ENCODE measurements at places on chromosomes 7 and 10.

DNA sequence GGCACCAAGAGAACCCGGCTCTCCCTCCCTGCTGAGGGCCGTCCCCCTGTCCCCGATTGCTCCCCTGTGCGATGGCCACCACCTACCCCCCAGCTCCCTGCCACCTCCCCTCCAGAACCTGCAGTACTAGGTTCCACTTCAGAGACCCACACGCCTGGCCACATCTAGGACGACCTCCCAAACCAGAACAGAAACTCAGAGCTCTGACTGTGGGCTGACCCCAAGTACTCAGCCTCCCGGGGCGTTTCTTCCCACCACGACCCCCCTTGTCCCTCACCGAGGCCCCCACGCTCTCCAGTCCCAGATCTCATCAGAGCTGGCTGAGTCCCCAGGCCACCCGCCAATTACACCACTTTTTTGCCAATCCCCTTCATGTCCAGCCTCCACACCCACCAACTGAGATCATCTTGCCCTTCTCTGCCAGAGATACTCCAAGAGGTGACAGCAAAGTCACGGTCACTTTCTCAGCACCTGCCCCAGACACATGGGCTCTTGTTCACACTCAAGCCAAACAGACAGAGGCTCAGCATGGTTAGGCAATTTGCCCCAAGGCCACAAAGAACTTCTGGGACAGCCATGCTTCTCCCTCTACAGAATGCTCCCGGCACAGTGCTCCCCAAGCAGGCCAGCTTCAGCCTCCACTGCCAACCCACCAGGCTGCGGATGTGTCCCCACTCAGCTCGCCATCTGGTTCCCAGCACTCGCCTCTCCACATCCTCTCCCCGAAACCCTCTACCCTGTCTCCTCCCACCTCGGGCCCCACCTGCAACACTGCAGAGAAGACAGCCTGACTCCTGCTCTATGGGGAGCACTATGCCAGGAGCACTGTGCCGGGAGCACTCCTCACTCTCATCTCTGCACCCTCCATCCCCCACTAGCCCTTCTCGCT, 4.7 kb downstream of the TMEM120A start:
- DNase-seq = no peak

DNA sequence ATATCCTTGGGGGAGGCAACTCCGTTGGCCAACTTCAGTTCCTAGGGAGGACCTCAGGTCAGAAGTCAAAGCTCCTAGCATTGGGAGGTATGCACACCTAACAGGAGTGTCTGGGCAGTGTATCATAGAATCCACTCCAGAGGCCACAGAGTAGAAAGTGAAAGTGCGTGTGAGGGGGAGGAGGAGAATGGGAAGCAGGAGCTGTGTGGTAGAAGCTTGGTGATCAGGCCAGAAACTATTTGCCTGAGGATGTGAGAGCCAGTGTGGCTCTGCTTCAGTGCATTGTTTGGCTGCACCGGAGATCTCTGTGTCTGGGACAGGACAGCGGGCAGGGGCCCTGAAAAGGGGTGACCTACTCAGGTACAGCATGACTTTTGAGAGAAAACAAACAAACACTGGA, 557.4 kb upstream of the VSTM2A start:
- DNase-seq = no peak

DNA sequence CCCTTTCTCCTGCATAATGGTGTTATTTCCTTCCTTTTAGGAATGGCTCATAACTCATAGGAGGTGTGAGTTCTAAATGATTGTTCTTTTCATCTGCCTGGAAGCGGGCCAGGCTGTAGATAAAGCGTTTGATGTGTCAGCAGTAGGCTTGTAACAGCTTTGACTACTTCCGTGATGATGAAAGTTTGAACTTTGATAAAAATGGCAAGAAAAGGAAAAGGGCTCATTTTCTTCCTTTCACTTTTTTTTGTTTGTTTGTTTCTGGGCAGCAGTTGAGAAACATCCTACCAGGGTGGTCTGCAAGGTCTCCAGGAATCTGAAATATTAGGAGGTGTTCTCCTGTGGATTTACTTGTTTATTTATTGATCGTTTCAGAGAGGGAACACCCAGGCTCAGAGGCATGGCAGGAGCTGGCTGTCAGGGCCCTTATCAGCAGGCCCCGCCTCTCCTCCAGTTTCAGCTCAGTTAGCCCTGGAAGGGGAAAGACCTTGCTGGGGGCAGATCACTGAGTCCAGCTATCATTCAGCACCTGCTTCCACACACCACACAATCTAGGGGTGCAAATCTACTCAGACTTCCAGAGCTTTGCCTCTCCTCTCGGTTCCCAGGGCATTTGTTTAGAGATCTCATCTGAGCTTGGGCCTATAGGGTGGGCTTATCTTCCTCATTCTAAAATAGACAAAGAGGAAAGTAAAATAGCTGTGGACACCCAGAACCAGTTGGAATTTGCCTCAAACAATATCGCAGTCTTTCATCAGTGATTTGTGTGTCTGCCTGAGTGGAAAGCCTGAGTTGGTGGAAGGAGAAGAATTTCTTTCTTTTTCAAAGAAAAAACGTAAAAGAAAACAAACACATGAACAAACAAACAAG, 130.9 kb downstream of the BMPER start:
- no peak for DNase-seq

- DNase-seq = no peak
Measured at GRCh38 chr10:129330211-129330610, 136.8 kb upstream of the MGMT start.

DNA sequence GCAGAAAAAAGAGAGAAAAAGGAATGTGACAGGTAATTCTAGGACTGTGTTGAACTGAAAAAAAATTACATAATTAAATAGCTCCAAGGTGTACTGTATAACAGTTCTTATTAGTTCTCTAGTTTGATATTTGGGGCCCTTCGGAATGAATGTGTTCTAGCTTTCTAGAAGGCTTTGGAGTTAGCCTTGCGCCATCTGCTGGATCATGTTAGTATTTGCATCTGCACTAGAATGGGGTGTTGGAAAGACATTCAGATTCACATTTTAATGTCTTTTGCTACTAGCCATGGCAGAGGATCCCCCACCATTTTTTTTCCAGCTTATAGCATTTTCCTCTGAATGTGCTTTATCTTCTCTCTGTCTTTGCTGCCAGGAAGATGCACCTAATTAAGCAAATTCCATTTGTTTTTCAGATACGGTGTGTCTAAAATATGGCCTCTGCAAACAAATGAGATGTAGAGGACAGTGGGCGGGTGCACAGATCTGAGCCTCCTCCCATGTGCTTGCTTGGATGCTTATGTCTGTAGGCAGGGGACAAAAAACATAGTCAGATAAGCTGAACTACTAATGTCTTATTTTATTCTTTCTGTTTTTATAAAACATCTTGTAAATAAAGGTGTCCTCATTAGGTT, 238.5 kb downstream of the PHF14 start:
- peak; percentile 40 for DNase-seq

- DNase-seq = no peak
Measured at GRCh38 chr10:95400787-95401186, 110.0 kb upstream of the PDLIM1 start.

GRCh38 chr10:120517881-120518484, 61.0 kb downstream of the PLPP4 start:
- DNase-seq = no peak

- no peak for DNase-seq
Measured at GRCh38 chr10:71589617-71590551, 129.7 kb downstream of the C10orf105 start.

GRCh38 chr10:99938563-99938962, 71.2 kb downstream of the DNMBP start:
- no peak for DNase-seq

DNA sequence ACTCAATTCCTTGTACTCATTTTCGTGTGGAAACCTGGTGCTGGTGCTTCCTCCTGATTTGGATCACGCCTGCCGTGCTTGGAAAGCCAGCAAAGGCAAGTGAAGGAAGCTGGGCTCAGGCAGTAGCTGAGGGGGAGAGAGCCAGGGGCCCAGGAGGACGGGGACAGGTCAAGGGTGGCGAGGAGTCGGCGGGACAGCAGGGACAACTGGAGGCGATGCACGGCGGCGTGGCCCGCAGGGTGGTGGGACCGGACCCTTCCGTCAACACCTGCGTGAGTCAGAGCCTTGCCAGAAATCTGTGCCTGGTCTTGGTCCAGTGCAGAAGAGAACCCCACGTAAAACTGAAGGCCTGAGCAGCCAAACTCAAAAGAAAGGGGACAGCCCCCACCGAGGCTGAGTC, 309.7 kb upstream of the SHH start:
- no peak for DNase-seq

- DNase-seq = peak; percentile 89
Measured at GRCh38 chr7:140316165-140316661, 82.1 kb downstream of the SLC37A3 start.

DNA sequence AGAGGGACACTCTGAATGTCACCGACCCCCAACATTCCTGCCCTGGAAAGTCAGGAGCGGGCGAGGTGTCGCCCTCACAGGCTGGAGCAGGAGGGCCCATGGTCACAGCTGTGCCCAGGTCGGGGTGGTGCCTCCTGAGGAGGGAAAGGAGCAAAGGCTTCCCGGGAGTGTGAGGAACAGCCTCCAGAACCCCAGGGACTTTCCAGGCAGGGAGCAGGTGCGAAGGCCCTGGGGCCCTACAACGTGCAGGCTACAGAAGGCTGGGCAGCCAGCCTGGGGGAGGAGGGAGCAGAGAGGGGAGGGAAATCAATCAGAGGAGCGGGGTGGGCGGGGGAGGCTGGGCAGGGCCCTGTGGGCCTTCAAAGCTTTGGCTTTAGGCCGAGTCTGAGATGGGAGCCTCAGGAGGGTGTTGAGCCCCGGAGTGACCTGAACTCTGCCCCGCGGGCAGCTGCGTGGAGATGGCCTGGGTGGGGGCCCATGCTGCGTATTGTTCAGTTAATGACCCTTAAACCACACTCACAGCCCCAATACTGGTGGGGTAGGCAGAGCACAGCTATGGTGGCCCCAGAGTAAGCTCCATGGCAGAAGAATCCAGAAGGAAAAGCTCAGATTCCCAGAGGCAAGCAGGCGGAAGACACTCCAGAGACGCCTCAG, 44.2 kb upstream of the PPP2R2D start:
- no peak for DNase-seq

DNA sequence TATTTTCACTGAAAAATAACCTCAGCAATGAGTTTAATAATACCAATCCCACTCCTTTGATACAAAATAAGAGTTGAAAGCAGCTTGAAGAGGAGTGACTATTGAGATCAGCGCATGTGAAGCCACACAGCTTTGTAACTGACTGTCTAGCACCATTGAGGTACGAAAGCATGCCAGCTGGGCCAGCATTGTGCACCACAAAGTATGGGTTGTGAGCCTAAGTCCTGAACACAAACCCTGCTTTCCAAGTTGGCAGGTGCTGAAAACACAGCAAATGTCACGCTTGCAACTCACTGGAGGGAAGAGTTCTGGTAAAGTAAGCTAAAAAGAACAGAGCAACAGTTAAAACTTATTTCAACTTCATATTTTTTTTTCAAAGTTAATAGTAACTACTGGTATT, 4.0 kb upstream of the FAM53B start:
- no peak for DNase-seq

GRCh38 chr7:101121991-101122932, 4.6 kb upstream of the SERPINE1 start:
- DNase-seq = peak; percentile 99

DNA sequence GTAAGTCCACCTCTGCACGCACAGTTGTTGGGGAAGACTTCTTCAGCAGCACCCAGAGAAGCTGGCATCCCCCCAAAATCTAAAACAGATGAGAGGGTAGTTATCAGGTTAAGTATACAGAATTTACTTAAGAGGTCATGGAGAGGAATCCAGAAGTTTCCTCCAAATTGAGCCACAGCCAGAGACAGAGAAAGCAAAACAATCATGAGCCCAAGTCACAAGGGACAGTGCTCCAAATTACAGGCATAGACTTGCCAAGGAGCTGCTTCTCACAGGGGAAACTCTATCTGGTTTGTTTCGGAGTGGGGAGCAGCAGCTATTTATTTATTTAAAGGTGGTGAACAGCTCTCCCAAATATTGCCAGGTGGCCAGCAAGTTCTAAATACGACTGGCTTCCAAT, 308.4 kb downstream of the SKIDA1 start:
- no peak for DNase-seq

GRCh38 chr10:3828404-3829155, 43.6 kb upstream of the KLF6 start:
- peak; percentile 45 for DNase-seq

DNA sequence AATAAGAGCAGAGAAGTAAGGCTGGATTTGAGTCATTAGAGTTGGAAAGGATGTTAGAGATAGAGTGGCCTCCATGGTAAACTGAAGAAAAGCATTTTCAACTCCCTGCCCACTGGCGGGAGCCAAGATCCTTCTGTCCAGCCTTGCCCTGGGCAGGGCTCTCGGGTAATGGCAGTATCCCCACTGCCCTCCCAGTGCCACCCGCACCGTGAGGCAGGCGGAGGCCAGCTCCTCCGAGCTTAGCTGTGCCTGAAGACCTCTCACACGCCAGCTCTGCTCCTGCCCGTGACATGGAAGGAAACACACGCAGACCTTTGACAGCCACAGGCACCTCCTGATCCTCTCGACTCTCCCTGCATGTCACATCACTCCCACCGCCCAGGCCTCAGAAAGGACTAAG, 22.3 kb downstream of the BCCIP start:
- no peak for DNase-seq

GRCh38 chr7:53531-53930, 138.8 kb upstream of the FAM20C start:
- DNase-seq = no peak

GRCh38 chr7:15305002-15305600, 256.7 kb downstream of the AGMO start:
- DNase-seq = peak; percentile 40

DNA sequence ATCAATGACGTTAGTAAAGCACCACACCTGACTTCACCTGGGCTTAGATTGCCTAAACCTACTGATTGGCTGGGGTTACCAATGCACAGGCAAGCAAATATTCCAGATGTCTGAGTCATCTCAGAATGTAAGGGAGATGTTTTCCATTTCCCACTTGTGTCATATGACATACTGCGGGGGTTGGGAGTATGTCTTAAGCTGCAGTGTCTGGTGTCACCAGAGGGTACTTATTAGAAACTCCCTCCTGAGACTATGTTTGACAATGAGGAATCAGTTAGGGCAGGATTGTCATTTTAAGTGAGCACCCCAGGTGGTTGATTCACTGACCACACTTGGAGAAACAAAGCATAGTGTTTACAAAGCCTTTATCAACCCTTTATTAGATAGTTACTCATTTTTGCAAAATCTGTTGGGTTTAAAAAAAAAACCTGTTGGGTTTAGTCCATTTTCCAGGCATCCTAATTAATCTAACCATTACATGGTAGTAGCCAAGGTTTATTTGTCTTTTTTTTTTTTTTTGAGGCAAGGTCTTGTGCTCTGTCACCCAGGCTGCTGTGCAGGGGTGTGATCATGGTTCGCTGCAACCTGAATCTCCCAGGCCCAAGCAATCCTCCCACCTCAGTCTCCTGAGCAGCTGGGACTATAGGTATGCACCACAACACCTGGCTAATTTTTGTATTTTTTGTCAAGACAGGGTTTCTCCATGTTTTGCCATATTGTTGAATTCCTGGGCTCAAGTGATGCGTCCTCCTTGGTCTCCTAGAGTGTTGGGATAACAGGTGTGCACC, 72.5 kb downstream of the CDK6 start:
- peak; percentile 95 for DNase-seq

GRCh38 chr7:73626814-73627213, 2.5 kb upstream of the MLXIPL start:
- DNase-seq = no peak
